ENCODE measurements at places on chromosomes 16 and 17.

- DNase-seq, result no peak
These were observed 6.3 kb downstream of the CA5A start for GRCh38 chr16:87929986-87930385.

DNA sequence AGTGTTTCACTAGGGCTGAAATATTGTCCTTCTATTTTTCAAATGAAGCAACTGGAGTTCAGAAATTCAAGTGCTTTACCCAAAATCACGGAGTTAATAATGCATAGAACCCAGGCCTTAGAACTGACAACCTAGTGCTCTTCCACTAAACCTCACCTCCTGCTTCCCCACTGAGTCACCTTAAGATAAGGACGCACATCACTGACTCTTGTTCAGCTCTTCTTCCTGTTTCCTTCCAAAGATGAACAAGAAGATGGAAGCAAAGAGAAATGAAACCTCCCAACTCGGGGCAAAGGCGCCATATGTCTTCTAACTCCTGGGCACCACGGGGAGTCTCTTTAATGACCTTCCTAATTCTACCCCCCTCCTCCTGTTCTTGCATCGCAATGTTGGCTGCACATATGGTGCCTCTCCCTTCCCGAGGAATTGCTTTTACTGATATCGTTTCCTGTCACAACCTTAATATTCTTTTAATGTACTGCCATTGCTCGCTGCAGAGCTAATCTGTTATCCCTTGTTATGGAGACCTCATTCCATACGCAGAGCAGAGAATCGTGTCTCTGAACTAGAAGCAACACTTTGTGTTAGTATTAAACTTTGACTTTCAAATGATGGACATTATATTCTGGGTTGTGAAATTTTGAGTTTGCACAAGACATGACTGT, 591.4 kb downstream of the TMEM114 start:
- DNase-seq, result no peak

GRCh38 chr16:4607841-4608703, 6.6 kb downstream of the UBALD1 start:
- DNase-seq, result no peak

DNA sequence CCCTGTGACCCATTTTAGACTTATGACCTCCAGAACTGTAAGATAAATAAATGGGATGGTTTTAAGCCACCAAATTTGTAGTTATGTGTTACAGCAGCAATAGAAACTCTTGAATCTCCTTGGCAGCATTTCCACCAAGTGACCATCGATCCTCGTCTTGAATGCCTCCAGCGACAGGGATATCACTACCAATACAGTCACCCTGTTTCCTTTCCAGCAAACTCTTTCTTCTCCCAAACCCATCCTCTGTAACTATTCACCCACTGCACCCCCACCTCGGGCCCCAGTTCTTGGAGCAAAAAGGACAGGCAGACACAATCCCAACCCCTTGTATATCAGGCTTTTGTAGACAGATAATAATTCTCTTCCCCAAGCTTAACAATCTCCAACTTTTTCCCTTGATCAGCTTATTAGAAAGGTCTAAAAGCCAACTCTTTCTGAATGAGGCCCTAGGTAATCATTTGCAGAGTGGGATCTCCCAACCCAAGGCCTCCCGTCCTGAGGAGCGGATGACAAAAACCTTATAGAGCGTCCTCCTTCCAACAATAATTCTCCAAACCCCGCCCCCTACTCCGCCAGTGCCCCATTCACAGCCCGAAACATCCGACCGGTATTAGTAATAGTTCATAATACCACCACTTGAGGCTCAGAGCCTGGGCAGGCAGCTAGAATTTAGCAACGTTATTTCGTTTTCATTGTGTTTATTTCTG, 14.7 kb upstream of the PLLP start:
- no peak for DNase-seq

- no peak for DNase-seq
These were observed 7.4 kb upstream of the GOSR2 start for GRCh38 chr17:46915596-46915995.

GRCh38 chr17:45258981-45259380, 2.9 kb downstream of the SPATA32 start:
- no peak for DNase-seq

DNA sequence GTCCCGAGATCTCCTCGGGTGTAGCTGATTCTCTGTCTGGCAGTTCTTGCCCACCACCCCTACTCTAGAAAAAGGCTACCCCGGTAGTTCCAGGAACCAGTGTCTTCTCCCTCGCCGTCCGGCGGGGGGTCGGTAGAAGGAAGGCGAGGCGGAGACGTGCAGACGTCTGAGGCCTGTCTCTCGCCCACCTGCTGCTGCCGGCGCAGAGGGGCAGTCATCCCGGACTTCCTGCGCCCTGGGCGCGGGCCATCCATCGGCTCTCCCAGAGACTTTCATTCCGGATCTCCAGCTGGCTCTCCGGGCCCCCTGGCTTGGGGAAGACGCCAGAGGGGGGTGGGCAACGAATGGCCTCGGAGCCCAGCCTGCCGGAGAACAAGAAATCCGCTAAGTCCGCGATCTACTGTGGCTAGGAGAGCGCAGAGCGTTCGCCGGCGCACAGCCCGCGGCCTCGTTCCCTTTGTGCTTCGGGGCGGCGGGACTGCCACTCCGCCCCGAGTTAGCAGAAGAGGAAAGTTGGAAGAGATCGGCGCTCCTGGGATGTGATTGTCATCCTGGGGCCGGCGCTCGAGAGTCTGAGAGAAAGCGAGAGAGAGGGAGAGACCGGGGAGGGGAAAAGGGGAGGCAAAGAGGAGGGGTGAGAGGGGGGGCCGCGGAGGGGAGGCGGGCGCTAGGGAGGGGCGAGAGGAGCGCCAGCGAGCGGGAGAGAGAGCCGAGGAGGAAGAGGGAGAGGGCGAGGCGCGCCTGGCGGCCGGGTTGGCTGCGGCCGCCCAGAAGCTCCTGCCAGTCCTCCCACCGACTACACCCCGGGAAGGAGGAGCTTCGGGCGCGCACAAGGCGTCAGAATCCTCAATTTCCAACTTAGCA, at the start of gene IRX5:
IRX5 (plus strand) TSS at position 861 of the 864 bp plus-strand sequence. CDS start 334 bp downstream, outside the sequence.
- DNase-seq, result no peak

- DNase-seq, result no peak
These were observed 402.8 kb upstream of the SALL1 start for GRCh38 chr16:51553910-51554309.

GRCh38 chr17:76131692-76132573, 9.1 kb downstream of the FOXJ1 start:
- no peak for DNase-seq

All from cortex of kidney (tissue), 1 donor.